ENCODE measurements at places on chromosomes 3 and 15. TPM values are rescaled to one million over a fixed set of nuclear protein-coding genes. Genes with fewer than 3 reads are reported as not detected.
A peak's percentile ranks its signal among the peaks of the same experiment; 100 is the strongest.

- no peak for DNase-seq
Observed at GRCh38 chr15:73818308-73818985, 54.9 kb upstream of the TBC1D21 start.

- DNase-seq = no peak
Observed at GRCh38 chr3:5192571-5193365, 5.3 kb downstream of the EDEM1 start.

Gene EPHB1
- total RNA-seq = 3.4 TPM

Gene PRKCD
- total RNA-seq = 14.0 TPM

DNA sequence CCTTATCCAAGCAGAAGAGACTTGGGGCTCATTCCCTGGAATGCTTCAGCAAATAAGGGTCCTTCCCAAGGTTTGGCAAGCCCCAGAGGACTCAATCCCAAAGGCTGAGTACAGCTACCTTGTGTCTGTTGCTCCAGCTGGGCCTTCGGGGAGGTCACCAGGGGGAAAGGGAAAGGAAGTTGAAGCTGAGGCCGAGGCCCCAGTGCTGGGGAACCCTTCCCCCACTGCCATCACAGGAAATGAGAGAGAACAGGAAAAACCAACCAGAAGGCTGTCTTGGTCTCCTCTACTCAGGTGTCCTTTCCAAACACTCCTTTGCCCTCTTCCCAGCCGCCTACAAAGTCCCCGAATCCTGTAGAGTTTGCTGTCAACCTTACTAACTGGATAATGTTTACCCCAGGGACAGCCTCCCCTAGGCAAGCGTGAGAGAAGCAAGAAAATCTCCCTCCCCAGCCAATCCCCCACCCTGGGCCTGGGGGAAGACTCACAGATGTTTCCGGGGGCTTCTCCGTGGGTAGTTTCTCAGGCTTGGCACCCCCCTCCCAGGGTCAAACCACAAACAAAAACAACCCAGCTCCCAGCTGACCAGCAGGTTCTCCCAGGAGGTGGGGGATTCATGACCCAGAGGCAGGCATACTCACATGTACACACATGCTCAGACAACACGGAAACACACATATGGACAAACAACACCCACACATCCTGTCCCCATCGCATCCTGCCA, 5.5 kb downstream of the CSRNP1 start:
- DNase-seq = peak; percentile 17

GRCh38 chr3:149011676-149012075, 20.3 kb downstream of the GYG1 start:
- no peak for DNase-seq

- DNase-seq = no peak
Observed at GRCh38 chr3:171770689-171771620, 39.3 kb downstream of the PLD1 start.
